ENCODE measurements at places on chromosomes 5 and 9.

- DNase-seq, result no peak
Observed at GRCh38 chr5:172098883-172099282, 89.1 kb downstream of the STK10 start.

GRCh38 chr9:34665067-34665380 is 2.6 kb upstream of the CCL27 start:
- no peak for DNase-seq

DNA sequence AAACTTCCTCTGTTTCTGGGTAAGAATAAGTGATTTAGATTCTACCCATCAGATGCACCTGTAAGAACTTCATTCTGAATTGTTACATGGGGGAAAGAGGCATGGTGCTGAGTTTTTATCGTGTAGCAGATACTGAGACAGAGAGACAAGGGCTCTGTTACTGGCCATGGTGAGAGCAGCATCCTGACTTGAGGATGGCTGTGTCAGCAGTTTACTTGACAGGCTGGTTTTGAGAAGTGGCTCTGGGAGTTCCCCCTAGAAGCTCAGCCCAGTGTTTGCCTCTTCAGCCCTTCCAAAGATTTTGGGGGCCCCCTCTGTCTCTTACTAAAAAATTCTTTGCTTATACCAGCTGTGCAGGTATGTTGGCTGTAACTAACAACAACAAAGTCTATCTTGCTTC is 510.5 kb downstream of the LRRC70 start:
- no peak for DNase-seq

DNA sequence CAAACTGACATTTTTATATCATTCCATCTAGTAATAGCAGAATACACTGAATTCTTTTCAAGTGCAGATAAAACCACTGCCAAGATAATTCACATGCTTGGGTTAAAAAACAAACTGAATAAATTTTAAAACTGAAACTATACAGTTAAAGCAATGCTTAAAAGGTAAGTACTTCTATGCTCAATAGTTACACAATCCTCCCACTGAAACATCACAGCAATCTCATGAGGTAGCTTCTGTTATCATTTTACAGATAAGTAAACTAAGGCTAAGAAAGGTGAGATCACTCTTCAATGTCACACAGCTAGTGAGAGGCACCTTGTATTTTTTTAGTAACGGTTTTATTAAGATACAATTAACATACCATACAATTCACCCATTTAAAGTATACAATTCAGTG is 13.4 kb upstream of the GOLGA1 start:
- peak; percentile 1 for DNase-seq

GRCh38 chr9:91101611-91102168 is 260.0 kb downstream of the AUH start:
- DNase-seq, result no peak

DNA sequence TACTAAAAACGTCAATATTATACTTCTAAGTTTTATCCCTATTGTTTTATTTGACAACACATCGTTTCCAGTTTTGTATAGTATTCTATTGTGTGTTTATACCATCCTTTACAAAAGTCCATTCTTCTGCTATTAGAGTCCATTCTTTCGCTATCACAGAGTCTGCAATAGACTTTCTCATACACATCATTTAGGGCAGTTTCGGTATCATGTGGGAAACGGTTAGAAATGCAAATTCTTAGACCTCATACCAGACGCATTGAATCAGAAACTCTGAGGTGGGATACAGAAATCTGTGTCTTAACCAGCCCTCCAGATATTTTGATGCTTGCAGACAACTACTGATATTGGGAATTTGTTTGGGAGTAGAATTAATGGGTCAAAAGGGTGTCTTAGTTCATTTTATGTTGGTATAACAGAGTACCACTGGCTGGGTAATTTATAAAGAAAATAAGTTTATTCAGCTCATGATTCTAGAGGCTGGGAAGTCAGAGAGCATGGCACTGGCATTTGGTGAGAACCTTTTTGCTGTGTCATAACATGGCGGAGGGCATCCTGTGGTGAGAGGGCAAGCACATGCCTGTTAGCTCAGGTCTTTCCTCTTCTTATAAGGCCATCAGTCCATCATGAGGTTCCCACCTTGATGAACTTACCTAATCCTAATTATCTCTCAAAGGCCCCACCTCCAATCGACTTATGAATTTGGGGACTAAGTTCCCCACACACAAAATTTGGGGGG is 21.1 kb downstream of the CARTPT start:
- DNase-seq, result no peak

DNA sequence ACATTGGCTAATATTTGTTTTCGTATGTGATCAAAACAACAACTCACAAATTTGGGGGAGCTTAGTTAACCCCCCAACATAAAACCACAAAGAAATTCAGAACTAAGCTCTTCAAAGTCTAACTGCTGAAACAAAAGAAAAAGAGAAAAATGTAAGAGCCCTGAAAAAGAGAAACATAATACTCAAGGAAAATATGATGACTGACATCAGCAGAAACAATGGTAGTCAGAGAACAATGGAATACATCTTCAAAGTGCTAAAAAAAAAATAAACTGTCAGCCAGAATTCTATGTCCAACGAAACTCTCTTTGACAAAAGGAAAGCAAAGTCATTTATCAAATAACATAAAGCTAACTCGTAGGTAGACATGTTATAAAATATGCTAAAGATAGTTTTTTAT is 566.3 kb upstream of the GRAMD2B start:
- DNase-seq, result no peak
